Bronchus fibroblast of lung (primary cell): ENCODE measurements at places on chromosomes 4 and X. TPM values are rescaled to one million over a fixed set of nuclear protein-coding genes. Genes with fewer than 3 reads are reported as not detected.

Gene CABS1
- total RNA-seq, result not detected in 2 replicates

Gene NDST3
- total RNA-seq, result under 0.01 TPM in 1 of 2 replicates, not detected in the other

Gene AKAP14
- not detected in 2 replicates for total RNA-seq

Gene CCNA2
- 131 and 138 TPM in 2 replicates for total RNA-seq

Gene MAGEB2
- total RNA-seq, result not detected in 2 replicates

Gene TREX2
- total RNA-seq, result 0.84 TPM in 1 of 2 replicates, not detected in the other

Gene CWH43
- total RNA-seq, result not detected in 2 replicates

Gene KCNE5
- 0.15 TPM in 1 of 2 replicates, not detected in the other for total RNA-seq

Gene CXCL1
- total RNA-seq, result 6.2 and 7.3 TPM in 2 replicates

Gene TCEANC
- 0.67 and 1.3 TPM in 2 replicates for total RNA-seq

Gene MBNL3
- 2.8 and 3.9 TPM in 2 replicates for total RNA-seq

Gene MSANTD1
- 0.17 TPM in 1 of 2 replicates, not detected in the other for total RNA-seq

Gene GPRASP1
- 0.74 and 1.0 TPM in 2 replicates for total RNA-seq

Gene MMRN1
- total RNA-seq, result not detected in 2 replicates

Gene PNMA5
- not detected in 2 replicates for total RNA-seq
